ENCODE measurements at places on chromosomes 12 and 14. TPM values are rescaled to one million over a fixed set of nuclear protein-coding genes. Genes with fewer than 3 reads are reported as not detected.

GRCh38 chr14:65604936-65605335 lies 192.4 kb downstream of the FUT8 start:
- DNase-seq, result no peak

DNA sequence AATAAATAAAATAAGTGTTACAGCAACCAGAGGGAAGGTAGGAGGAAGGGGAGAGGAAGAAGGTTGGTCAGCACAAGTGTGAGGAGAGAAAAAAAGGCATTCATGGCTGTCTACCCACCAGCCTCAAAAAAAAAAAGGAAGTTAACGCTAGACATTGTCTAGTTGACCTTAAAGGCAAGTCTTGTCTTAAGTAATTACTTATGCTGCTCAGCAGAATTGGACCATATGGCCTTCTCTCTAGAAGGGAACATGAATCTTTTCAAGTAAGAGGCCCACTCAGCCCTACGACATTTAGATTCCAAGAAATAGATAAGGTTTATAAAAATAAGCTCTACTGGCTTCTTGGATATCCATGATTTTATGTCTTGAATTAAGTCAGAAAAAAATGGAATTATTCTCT lies 172.7 kb downstream of the ETNK1 start:
- DNase-seq, result no peak

DNA sequence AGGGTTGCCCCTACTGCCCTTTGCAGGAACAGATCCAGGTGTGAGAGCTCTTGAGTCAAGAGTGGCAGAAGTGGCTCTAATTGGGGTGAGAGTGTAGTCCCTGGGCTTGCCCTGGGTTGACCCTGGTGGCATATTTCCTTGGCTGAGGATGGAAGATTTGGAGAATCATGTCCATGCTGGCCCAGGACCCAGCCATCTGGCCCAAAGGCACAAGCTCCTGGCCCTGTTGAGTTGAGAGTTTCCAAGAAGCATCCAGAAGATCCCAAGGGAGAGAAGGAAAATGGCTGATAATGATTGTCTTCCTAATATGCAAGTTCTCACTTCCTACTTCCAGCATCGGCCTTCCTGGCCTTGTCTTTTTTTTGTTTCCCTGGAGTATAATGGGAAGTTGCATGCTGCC lies 55.5 kb upstream of the SRSF5 start:
- no peak for DNase-seq

- DNase-seq, result no peak
Measured at GRCh38 chr14:21264025-21264801, 5.0 kb downstream of the HNRNPC start.

GRCh38 chr12:7872566-7873319 lies at the start of gene SLC2A14:
TSS of gene SLC2A14 (minus strand) at chr12:7872915. CDS start at chr12:7869880, 3,035 bp downstream.
- no peak for DNase-seq

DNA sequence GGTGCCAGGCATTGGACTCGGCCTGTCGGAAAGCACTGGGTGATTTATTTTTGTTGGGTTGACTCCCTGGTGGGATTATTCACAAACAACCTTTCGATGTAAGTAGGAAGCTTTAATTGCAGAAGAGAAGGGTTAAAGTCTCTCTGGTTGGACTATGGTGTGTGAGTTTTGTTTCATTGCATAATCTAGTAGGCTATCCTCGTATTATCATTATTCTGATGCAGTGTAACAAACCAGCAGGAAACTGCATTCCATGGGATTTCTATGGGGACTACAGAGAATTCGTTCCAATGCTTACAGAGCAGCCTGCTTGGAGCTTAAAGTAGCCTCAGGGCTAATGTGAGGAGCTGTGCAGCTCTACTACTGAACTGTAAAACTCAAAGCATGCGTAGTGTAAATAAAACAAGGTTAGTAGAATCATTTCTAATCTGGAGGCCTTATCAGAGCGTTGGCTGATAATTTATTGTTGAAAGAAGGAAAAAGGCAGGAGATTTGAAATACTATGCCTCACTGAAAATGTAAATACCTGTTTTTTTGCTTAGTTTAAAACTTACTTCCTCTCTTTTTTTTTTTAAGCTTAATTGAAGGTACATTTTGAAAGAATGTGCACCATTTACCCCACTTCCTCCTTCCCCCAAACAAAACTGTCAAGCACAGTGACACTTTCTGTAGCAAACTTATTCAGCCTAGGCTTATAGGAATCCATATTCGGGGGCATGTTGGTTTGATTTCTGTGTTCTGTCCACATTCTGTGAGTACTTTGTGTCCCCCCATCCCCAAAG lies 226.7 kb downstream of the NPAS3 start:
- DNase-seq, result no peak

DNA sequence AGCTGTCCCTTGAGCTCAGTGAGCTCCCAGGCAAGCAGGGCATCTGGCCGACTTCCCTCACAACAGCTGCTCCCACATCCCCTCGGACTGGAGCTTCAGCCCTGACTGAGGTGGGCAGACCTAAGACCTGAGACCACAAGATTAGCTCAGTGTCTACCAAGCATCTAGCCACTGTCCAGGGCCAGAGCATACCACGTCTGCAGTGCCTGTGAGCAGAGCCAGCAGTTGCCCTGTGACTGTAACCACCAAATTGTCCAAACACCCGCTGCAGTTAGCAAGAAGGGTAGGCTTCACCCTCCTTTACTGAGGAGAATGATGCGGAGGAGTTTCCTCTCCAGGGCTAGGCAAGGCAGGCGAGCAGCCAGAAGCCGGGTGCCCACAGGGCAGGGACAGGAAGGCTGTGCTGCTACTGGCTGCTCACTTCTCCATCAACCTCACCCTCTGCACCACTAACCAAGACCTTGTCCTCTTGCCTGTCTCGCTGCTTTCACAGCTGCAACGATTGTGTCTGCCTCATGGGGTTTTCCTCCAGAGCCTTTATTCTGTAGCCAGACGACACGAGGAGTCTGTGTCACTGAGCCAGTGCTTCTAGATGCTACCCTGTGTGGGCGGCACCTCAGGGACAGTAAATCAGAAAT lies 53.9 kb downstream of the ANAPC7 start:
- DNase-seq, result no peak

- DNase-seq, result no peak
Measured at GRCh38 chr12:2851931-2852330, 4.9 kb downstream of the TEX52 start.

Gene CLEC14A
- 5.7 TPM for total RNA-seq

Gene MFAP5
- 32.8 TPM for total RNA-seq

Gene FAM90A1
- not detected for total RNA-seq

Gene MYF6
- 0.27 TPM for total RNA-seq

All from transverse colon (tissue), 4 donors.